ENCODE measurements at places on chromosomes 2 and 18.
A peak's percentile ranks its signal among the peaks of the same experiment; 100 is the strongest.

GRCh38 chr2:67108231-67108630 lies 288.9 kb upstream of the ETAA1 start:
- peak; percentile 80 for DNase-seq

- no peak for DNase-seq
Measured at GRCh38 chr2:66571918-66572317, 137.0 kb downstream of the MEIS1 start.

GRCh38 chr2:106020821-106021661 lies 173.1 kb downstream of the UXS1 start:
- no peak for DNase-seq

DNA sequence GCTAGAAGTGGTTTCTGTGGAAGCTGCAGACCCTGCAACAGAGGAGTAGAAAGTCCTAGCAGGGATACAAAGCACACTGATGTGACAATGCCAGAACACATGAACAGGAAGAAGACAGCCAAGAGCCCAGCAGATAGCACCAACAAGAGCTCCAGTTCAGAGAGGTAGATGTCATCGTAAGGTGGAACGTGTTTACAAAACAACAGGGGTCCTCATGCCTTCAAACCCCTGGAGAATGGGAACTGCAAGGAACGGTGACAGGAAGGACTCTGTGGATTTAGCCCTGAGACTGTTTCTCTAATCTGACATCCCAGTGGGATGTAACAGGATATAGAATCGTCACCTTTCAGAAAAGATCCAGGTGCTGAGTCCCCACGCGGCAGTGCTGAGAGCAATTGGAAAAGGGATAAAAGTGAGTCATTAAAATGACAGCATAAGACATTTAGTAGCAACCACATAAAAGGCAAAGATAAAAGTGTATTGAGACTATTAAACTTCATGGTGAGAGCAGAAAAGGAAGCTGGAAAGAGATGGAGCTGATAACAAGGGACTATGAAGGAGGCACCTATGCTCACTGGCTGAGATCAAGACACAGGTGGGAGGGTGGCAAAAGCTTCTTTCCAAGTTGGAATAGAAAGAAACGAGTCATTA lies 195.2 kb downstream of the FBXO15 start:
- no peak for DNase-seq

DNA sequence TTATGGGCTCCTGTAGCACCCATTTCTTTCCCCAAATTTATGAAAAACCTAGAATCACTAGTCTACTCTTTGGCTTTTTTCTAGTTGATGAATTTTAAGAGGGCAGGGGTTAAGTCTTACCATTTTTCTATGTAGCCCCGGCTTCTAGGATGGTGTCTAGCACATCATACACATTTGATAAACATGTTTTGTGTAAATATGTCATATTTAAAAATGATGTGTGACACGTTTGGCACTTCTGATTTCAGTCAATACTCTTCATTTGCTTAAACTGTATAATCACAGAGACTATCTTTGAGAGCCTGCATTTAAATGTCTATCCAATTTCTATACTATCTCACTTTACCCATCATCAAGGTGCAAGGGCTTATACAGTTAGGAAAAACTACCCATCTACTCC lies 331.1 kb downstream of the TDRD15 start:
- no peak for DNase-seq

GRCh38 chr2:10167316-10167715 lies 44.8 kb downstream of the RRM2 start:
- DNase-seq, result no peak

GRCh38 chr2:177397481-177398289 lies 5.1 kb downstream of the AGPS start:
- DNase-seq, result no peak

DNA sequence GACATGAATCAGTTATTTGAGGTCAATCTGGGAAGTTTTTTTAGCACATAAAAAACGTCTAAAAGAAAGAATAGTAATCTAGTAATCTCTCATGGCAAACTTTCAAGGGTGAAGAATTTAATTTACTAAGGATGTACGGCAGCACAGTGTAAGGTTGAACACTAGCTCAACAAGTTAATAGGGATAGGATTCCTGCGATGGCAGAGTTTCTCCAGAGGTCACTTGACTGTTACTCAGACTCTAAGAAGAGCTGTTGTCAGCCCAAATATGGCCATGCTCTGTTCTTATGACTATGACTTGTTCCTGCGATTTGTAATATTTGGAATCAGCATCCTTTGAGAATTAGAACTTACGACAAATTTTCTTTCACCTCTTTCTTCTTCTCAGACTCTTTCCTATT lies 553.3 kb upstream of the TNP1 start:
- DNase-seq, result no peak

- no peak for DNase-seq
Measured at GRCh38 chr2:221747289-221747972, 175.3 kb upstream of the EPHA4 start.

GRCh38 chr18:63987743-63988142 lies 17.9 kb downstream of the SERPINB8 start:
- DNase-seq, result no peak

DNA sequence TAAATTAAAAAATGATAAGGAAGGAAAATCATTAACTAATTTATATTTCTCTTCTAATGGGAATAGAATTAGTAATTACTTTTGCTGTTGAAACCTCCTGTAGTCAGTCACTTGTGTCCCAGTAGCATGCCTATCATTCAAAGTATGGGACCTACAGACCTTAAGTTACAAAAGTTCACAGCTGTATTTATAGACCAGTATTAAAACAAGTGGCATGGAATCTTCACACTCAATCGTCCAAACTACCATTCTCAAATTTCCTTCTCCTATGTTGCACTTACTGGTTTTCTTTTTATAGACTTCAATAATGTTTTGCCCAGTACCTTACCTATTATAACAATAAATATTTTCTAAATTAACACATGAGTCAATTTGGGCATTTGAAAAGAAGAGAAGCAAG lies 639.9 kb downstream of the ERBB4 start:
- no peak for DNase-seq

DNA sequence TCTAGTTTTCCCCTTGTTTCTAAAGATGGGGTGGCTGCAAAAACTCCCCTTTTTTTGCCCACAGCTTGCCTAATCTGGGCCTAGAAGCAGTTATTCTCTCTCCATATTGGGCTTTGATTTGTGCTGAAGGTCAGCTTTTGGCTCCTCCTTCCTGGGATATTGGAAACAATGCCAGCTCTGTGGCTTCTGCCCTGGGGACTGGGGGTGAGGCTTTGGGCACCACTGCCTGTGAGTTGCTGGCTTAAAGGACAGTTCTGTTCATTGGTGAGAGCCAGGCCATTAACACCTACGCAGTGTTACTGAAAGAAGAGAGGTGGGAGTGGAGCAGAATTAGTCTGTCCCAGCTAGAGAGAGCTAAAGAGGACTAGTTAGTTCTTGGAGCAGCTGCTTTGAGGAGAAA lies 4.3 kb downstream of the UBXN2A start:
- DNase-seq, result no peak

- no peak for DNase-seq
Measured at GRCh38 chr2:162972383-162972782, 133.8 kb upstream of the KCNH7 start.

DNA sequence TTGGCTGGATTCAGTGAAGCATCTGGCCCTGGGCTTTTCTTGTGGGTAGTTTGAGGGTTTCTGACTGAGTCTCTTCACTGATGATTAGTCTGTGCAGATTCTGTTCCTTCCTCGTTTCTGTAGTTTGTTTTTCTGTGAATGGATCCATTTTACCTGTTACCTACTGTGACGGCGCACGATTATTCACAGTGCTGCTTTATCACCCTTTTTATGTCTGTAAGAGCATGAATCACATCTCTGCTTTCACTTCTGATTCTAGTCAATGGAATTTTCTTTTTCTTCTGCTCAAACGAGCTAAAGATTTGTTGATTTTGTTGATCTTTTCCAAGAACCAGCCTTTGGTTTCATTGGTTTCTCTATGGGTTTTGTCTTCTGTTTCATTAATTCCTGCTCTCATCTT lies 60.8 kb downstream of the SLC66A2 start:
- no peak for DNase-seq

DNA sequence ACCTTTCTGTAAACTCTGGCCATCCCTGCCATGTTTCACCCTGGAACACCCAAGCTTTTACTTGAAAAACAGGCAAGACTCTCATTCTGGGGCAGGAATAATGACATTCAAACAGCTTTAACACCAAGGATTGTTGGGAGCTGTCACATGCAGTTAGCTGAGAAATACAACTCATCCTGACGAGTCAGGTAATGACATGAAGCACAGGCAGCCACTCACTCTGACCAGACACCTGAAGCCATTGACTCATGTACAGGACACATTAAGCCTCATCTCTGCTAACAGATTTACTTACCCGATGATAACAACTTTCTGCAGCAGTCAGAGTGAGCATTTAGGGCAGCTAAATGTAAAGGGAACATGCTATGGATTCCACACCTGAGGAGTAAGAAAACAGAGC lies 163.1 kb upstream of the PGAP1 start:
- DNase-seq, result no peak

- DNase-seq, result no peak
Measured at GRCh38 chr2:207951734-207952470, 73.4 kb downstream of the PLEKHM3 start.

DNA sequence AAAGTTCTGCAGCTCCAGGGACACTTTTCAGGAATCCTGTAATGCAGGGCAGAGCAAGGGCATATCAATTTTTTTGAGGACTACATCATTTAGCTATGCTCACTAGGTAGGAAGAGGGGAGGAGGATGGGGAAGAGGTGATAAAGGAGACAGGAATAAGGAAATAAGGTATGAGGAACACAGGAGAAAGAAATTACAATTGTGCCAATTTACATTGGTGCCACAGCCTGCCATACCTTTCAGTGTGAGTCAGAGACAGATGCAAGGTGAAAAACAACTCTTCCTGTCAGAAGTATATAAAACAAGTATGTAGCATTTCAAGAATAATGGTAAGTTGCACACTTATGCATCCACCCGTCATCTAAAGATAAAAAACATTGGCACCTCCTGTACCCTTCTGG lies 5.4 kb upstream of the MRPS9 start:
- no peak for DNase-seq

All from NCI-H1436 treated with DMSO at 0.1 percent for 48 hours (cell line).